Dermis microvascular lymphatic vessel endothelial cell (primary cell): ENCODE measurements at places on chromosomes 2 and 18. TPM values are rescaled to one million over a fixed set of nuclear protein-coding genes. Genes with fewer than 3 reads are reported as not detected.

The OSR1 gene
- 0.39 and 0.76 TPM in 2 replicates for total RNA-seq

The MYOM1 gene
- 0.26 and 1.9 TPM in 2 replicates for total RNA-seq

The BCL11A gene
- 0.64 and 0.76 TPM in 2 replicates for total RNA-seq

The SLC9A4 gene
- not detected in 2 replicates for total RNA-seq

The LINC00305 gene
- total RNA-seq = not detected in 2 replicates

The CAVIN2 gene
- total RNA-seq = 282 and 296 TPM in 2 replicates

The MALL gene
- 26.8 and 64.3 TPM in 2 replicates for total RNA-seq

The ATP8B1 gene
- total RNA-seq = 18.2 and 34.0 TPM in 2 replicates

The MTERF4 gene
- total RNA-seq = 28.2 and 33.1 TPM in 2 replicates

The LRATD1 gene
- 3.6 and 7.2 TPM in 2 replicates for total RNA-seq

The FNDC4 gene
- total RNA-seq = 10.0 and 16.4 TPM in 2 replicates

The ABHD3 gene
- 4.1 and 4.3 TPM in 2 replicates for total RNA-seq

The EFR3B gene
- 0.39 and 0.51 TPM in 2 replicates for total RNA-seq

The DRC1 gene
- total RNA-seq = under 0.01 TPM in 1 of 2 replicates, not detected in the other

GRCh38 chr2:26395394-26395793 lies 6.3 kb upstream of the DRC1 start:
- DNase-seq = no peak

GRCh38 chr2:29139152-29139551 lies 23.9 kb downstream of the CLIP4 start:
- DNase-seq = no peak

- no peak for DNase-seq
These were observed 64.8 kb upstream of the STK39 start for GRCh38 chr2:168312036-168312822.

GRCh38 chr2:13504808-13505207 lies 788.1 kb downstream of the TRIB2 start:
- DNase-seq = no peak

- peak; percentile 76 for DNase-seq
These were observed 289.0 kb upstream of the TFPI start for GRCh38 chr2:187842978-187843847.

- no peak for DNase-seq
These were observed 162.3 kb downstream of the LAMA1 start for GRCh38 chr18:6955304-6955703.

DNA sequence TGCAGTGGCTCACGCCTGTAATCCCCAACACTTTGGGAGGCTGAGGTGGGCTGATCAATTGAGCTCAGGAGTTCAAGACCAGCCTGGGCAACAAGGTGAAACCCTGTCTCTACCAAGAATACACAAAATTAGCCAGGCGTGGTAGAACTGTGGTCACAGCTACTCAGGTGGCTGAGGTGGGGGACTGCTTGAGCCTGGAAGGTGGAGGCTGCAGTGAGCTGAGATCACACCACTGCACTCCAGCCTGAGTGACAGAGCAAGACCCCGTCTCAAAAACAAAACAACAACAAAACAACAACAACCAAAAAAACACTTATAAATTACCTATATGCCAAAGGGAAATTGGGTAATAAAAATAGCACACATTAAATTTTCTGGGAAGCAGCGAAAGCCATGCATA lies 141.6 kb downstream of the HDAC4 start:
- DNase-seq = no peak

DNA sequence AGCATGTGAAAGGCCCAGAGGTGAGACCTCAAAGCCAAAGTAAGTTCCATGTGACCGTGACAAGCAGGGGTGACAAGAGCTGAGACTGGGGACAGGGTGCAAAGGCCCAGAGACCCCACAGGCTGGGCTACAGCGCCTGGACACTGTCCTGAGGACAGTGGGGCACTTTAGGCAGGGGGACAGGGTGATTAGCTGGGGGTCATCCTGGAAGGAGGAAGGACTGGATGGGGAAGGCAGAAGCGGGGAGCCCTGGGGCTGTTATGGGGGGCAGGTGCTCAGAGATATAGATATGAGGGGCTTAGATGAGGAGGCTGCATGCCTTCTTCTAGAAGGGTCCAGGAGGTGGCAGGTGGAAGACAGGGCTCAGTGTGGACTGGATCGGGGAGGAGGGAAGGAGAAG lies 31.5 kb downstream of the KIF1A start:
- no peak for DNase-seq

DNA sequence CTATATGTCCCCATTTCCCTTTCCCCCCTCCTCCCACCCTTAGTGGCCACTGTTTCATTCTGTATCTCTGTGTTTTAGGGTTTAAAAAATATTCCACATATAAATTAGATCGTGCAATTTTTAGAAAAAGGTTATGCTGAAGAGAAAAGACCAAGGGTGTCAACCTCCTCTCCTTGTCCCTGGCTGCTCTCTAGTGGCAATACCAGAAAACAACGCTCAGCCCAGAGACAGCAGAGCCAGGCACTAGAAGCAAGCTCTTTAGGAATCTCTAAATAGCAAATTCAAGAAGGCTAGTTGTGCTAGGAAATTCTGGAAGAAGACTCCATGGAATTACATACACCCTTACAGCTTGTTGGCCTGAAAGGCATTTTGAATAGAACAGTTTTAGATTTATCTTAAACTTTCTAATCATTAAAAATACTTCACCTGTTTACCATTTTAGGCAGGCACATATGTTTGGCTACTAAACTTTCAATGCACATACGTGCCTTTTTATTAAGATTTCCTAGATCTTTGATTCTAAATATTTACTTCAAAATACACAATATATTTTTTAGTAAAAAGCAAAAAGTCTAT lies 35.1 kb upstream of the RASGRP3 start:
- DNase-seq = peak; percentile 86

GRCh38 chr2:160269803-160270570 lies 69.9 kb upstream of the ITGB6 start:
- DNase-seq = peak; percentile 54

DNA sequence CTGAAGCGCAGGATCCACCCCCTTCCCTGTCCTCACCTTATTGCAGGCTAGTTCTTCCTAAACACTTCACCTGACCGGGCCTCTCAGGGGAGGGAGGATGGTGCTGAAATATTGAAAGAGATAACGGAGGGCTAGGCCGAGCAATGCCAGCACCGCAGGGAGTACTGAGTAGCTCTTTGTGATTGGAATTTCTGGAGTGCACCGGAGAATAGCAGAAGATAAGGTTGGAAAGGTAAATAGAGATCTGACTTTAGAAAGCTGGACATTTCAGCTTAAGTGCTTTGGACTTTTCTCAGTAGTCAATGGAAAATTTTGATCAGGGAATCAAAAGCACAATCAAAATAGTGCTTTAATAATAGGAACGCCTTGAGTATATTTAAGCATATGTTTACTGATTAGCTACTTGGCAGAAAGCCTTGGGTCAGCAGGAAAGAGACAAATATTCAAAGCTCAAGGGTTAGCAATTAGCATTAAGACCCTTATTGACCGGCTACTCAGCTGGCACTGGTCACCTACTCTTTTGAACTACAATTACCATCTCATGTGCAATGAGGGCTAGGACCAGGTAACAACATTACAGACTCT lies 142.9 kb upstream of the NDUFV2 start:
- no peak for DNase-seq

DNA sequence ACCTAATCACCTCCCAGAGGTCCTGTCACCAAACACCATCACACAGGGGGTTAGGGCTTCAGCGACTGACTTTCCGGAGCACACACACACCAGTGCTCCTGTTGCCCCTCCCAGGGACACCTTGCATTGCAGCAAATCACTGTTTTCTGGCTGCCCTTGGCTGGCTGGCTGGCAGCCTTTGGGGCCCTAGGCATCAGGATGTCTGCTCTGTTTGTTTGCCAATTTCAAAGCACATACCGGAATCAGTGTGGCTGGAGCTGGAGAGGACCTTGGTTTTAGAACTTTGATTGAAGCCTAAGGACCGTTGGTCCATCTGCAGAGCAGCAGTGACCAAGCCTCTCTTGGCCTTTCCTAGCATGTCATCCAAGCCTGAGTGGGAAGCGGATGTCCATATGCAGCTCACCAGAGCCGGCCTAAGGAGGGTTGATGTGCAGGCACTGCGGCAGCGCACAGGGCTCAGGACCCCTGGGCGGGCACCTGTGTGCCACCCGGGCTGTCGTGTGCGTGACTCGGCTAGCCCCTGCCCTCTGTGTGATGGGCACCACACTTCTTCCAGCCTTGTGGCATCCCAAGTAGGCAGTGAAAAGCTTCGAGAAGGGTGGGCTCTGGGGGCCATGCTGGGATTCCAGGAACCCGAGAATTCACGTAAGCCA lies 62.1 kb downstream of the GBX2 start:
- no peak for DNase-seq

GRCh38 chr18:36316246-36316645 lies 18.7 kb downstream of the FHOD3 start:
- no peak for DNase-seq

GRCh38 chr2:190657474-190658255 lies 8.8 kb downstream of the NAB1 start:
- DNase-seq = no peak

DNA sequence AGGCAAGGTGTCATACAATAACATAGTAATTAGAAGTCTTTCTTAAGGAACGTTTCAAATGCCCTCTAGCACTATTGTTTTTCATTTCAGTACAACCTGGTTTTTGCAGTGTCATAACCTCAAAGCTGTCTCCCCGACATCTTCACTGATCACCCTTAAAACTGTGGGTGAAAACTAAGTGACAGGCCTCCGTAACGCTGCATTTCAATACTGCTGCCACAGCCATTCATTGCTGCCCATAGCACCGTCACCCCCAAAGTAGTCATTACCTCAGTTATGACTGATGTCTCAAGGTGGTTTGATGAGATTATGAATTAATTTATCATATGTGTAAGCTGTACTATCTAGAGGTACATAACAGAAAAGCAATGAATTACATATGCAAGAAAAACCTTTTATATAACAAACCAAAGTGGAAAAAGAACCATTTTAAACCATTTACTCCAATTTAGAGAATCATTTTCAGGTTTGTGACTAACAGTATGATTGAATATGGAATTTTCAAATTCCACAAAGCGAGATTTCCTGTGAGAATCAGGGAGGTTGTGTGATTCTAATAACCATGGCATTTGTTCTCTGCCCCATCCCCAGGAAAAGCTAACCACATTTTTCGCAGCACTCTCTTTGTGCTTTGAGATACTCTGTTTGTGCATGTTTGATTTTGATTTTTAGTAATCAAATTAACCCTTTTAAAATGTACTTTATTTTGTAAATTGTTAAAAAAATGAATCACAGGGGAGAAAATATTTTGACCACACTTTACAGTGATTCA lies 263.0 kb downstream of the PTGR3 start:
- DNase-seq = no peak

DNA sequence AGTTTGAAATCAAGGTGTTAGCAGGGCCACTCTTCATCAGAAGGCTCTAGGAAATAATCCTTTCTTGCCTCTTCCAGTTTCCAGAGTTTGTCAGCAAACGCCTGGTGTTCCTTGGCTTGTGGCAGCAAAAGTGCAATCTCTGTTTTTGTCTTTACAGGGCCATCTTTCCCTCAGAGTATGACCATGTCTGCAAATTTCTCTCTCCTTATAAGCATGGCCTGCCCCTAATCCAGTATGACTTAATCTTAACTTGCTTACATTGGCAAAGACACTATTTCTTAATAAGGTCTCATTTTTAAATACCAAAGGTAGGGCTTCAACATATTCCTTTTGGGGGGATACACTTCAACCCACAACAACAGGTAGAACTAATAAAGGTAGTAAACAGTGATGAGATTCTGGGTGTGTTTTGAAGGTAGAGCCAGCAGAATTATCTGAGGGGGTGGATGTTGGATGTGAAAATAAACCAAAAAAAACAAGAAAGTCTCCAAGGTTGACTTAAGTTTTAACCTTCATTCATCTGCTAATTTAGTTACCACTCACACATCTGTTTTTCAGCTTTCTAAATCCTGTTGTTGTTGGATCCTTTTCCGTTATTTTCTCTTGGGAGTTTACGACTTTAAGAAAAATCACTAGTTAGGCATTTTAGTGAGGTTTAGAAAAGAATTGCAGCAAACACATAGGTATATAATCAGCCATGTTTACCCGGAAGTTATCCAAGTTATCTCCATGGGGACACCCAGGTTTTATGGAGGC lies 234.4 kb upstream of the FIGN start:
- DNase-seq = no peak

- DNase-seq = no peak
These were observed 33.0 kb downstream of the CYRIA start for GRCh38 chr2:16632598-16632997.

- DNase-seq = no peak
These were observed 48.1 kb downstream of the HPCAL1 start for GRCh38 chr2:10350761-10351160.

DNA sequence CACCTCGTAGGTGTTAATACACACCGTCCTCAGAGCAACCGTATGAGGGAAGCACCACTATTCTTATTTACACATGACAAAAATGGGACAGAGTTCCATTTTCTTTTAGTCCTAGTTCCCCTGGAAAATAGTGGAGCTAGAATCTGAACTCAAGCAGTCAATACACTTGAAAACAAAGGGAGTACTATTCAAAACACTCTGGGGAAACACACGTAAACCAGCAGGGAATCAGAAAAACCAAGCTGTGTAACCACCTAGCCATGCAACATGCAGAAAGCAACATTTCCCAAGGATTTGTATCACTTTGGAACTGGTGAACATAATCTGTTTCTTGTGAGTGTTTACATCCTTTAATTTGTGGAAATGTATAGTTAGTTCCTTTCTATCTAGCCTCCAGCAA lies 208.2 kb downstream of the UBE2E3 start:
- DNase-seq = no peak

- DNase-seq = no peak
These were observed 93.7 kb downstream of the DYNAP start for GRCh38 chr18:54684784-54685183.

DNA sequence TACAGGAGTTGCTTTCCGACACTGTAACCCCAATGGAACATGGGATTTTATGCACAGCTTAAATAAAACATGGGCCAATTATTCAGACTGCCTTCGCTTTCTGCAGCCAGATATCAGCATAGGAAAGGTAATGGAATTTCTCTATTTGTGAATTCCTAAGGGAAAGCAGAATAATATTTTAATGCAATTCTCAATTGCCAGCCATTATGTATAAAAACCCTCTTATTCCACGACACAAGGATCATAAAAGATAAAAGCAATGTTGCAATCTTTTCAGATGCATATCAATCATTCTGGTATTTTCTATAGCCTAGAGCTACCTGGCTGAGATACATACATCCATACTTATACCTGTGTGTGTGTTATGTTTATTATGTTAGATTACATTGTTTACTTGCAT lies 31.2 kb downstream of the PTH2R start:
- no peak for DNase-seq

DNA sequence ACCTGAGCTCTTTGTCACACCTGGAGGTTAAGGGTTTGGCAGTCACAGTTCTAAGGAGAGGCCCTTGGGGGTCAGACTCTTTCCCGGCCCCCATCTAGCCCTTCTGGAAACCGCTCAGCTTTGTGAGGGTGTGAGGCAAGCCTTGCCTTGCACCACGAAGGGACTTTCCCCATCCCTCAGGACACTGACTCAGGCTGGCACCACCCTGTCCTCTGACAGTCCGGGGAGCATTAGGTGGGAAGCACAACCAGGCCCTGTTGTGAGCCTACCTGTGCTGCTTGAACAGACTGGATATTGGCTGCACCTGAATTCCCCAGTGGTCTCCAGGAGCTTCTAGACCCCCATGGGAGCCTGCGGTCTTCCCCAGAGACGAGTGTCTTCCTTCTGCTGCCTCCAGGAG lies 47.0 kb upstream of the GBX2 start:
- no peak for DNase-seq
